ENCODE measurements at places on chromosomes 1 and 21.

- DNase-seq, result no peak
These were observed 109.8 kb upstream of the WARS2 start for GRCh38 chr1:119250299-119250698.

- DNase-seq, result no peak
These were observed 18.2 kb downstream of the MRPS6 start for GRCh38 chr21:34091607-34092006.

GRCh38 chr1:167766538-167766937 lies 44.8 kb downstream of the MPZL1 start:
- DNase-seq, result no peak

DNA sequence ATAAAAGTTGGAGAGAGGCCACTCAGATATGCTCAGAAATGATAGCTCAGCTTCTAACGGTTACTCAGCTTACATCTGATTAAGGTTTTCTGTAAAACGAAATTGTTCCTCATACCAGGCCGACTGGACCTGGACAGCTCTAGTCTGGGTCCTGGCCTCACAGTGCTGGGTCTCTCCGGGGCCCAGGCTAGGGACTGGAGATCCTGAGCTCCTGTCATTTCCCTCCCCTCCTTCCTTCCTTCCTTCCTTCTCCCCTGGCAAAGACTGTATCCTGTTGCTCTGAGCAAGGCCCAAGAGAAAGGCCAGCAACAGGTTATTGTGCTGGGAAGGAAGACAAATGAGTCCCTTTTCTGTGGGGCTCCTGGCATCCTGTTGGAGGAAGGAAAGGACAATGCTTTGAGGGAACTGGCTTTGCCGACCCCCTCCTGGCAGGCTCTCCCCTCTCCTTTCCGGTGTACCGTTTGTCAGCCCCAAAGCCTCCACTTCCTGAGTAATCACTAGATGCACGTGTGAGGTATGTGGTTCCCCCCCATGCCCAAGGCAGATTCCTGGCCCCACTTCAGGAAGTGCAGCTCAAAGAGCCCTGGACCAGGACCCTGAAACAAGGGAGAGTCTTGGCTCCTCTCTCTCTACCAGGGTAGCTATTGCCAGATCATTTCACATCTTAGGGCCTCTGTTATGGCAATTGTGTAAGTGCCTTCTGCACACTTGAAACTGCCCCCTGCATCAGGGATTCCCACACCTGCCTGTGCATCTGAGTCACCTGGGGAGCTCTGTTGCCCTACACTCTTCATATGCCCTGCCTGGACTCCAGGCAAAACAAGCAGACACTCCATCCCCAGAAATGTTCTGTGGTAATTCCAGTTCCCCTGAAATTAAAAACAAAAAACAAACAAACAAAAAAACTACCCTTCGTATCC lies 212.7 kb upstream of the FGGY start:
- DNase-seq, result no peak

DNA sequence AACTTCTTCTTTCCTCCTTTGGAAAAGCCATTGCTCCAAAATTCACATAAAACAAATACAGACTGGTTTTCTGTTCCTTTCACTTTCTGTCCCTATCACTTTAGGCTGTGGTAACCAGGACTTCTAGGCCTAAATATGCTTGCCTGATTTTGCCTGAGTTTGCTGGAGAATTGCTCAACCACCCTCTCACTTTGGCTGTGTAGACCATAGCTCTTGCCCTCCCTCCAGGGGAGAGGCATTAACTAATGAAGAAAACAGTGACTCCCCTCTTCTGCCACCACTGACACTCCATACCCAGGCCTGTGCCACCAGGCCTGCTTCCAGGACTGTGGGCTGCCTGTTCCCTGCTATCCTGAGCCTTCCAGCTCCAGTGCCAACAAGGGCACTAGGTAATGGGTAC lies 163.5 kb downstream of the TOMM20 start:
- DNase-seq, result no peak

DNA sequence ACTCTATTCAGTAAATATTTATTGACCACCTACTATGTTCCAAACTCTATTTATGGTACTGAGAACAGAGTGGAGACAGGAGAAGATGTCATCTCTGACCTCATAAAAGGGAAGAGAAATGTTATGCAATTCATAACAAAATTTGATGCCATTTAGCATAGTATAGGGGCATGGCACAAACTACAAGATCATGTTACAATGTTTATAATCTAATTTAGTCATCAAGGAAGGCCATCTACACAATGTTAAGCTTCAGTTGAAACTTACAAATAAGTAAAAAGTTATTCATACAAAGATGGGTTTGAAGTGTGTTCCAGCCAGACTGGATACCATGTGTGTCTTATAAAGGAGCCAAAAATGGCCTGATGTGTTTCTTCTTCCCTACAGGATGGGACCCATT lies 146.8 kb upstream of the CHRM3 start:
- DNase-seq, result no peak

- DNase-seq, result no peak
These were observed 227.3 kb downstream of the NPHP4 start for GRCh38 chr1:5764959-5765358.
